ENCODE measurements at places on chromosomes 4 and X.
A peak's percentile ranks its signal among the peaks of the same experiment; 100 is the strongest.

DNA sequence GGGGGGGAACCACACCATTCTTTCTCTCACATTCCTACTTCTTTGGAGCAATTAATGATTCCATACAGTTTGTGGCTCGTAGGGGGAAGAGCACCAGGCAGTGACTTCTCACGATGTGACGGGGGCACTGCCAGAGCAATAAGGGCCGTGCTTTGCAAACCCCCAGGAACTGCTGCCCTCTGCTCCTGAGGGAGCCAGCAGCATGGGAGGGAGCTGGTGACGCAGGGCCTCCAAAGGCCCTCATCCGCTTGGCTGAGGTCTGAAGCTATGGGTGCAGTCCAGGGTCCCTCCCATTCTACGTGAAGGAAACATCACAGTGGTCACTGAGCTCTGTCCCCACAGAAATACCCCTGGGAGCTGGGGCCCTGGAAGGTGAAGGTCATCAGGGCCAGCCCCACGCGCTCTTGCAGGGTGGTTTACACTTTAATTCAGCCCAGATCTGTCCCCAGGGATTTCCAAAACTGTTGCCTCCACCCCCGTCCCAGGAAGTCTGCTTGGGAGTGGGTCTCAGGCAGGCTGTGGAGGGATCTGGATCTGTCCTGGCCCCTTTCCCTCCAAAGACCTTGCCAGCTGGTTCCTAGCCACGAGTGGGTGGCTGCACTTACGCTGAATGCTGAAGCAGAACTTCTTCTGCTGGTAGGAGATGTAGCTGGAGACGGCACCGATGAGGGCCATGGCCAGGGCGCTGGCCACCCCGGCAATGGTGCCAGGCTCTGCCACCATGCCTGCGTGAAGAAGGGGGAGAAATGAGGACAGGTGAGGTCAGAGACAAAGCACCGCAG lies 82.6 kb downstream of the MTMR1 start:
- DNase-seq = no peak

DNA sequence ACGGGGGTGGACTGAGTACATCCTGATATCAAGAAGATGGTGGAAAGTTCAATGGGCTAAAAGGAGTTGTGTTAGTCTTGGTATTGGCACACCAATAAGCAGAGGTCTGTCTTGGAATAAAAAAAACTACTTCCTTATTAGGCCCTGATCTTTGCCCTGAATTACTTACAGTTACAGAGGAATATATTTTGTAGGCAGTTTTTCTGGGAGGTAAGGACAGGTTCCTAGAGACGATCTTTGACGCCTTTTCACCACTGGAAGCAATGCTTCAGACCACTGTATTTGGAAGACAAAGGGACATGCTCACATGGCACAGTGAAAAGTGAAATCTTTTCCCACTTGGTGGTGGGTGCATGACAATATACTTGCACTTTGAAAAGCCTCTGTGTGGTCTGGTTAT lies 618 bp upstream of the XK start:
- no peak for DNase-seq

DNA sequence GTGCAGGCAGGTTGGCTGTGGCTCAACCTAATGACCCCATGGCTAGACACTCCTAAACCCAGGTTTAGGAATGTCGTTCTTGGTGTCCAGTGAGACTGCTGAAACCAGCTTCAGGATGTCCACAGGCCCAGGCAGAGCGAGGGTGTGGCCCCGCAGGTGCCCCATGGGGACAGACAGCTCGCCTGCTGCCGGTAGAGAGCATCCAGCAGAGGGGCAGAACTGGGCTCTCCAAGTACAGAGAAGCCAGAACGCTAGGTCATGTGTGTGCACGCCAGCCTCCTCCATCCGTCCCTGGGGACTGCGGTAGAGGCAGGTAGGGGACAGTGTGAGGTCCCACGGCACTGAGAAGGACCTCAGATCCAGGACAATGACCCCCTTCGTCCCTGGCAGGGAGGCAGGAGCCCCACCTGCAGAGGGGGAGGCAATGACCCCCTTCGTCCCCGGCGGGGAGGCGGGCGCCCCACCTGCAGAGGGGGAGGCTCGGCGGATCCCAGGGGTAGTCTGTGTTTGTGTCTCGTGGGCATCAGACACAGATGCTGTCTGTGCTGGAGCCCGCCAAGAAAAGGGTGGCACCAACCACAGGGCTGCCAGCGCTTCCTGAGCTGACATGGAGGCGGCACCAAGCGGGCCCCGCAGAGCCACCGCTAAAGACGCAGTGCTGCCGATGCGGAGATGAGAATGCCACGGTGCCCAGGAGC lies 118.4 kb downstream of the FAM53A start:
- DNase-seq = no peak

- DNase-seq = no peak
These were observed 23.0 kb downstream of the GRXCR1 start for GRCh38 chr4:42915484-42915883.

- peak; percentile 33 for DNase-seq
These were observed 662 bp downstream of the SLAIN2 start for GRCh38 chr4:48341776-48342605.

- no peak for DNase-seq
These were observed 28.7 kb downstream of the INPP4B start for GRCh38 chr4:142817442-142817841.

- no peak for DNase-seq
These were observed 12.3 kb downstream of the RPL9 start for GRCh38 chr4:39446483-39446841.

DNA sequence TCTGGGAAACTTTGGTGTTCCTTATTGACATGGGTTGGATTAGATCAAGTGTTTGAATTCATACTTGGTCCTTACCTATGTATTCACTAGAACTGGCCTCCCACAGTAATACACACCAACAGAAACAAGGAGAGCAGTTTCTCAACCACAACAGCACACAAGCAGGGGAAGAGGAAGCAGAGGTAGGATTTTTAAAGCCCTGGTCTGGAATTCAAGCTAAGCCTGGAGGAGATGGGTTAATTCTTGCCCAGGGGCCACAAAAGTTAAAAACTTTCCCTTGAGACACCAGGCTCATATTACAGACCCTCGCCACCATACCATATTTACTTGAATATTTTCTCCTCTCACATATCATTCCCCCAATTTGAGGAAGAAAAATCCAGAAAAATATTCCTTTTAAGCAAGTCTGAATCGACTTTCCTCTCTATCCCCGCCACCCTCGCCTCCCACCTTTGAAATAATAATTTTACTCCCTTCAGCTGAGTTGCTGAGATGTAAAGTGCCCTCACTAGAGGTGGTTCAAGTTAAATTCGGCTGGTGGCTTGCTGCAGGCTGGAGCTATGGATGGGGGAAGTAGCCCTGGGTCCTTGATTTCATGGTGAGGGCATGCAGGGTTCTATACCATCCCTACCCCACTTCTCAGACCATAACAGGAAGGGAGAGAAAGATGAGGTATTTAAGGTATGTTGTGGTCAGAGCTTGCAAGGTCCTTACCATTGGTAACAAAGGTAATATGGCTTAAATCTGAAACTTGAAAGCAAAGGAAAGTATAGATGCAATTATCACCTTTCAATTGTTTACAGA lies 440.2 kb downstream of the INPP4B start:
- DNase-seq = no peak

GRCh38 chr4:149145803-149146202 lies 669.8 kb downstream of the IQCM start:
- DNase-seq = no peak

- no peak for DNase-seq
These were observed 604.6 kb upstream of the GRIA3 start for GRCh38 chrX:122579526-122579925.

GRCh38 chr4:110183643-110184042 lies 14.8 kb downstream of the ELOVL6 start:
- no peak for DNase-seq

GRCh38 chrX:136572030-136572429 lies 40.0 kb downstream of the VGLL1 start:
- DNase-seq = peak; percentile 10

DNA sequence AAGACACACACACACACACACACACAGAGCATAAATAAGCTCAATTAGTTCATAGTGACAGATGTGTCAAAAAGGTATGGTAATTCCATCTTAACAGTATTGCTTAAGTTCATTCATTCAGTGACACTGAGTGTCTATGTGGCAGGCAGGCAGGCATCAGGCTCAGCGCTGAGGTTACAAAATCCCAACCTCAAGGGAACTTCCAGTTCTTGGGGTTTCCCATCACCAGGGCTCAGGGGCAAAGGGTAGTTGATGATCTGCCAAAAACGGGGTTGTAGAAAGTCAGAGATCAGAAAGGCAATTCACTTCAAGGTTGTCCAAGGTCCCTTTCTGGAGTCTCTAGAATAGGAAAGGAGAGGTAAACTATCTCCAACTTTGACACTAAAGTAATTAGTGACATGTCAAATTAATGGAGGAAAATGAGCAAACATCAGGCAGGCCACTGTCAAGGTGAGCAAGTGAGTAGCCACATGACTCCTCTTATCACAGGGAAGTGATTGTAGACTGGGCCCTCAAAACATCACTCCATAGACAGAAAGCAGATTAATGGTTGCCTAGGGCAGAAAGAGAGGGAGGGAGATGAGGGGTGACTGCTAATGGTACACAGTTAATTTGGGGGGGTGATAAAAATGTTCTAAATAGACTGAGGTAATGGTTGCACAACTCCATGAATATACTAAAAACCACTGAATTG lies 41.8 kb downstream of the GPC4 start:
- no peak for DNase-seq

- no peak for DNase-seq
These were observed 1286.9 kb downstream of the ADGRL3 start for GRCh38 chr4:62487016-62487415.

GRCh38 chr4:100736641-100737451 lies 219.0 kb upstream of the EMCN start:
- no peak for DNase-seq

DNA sequence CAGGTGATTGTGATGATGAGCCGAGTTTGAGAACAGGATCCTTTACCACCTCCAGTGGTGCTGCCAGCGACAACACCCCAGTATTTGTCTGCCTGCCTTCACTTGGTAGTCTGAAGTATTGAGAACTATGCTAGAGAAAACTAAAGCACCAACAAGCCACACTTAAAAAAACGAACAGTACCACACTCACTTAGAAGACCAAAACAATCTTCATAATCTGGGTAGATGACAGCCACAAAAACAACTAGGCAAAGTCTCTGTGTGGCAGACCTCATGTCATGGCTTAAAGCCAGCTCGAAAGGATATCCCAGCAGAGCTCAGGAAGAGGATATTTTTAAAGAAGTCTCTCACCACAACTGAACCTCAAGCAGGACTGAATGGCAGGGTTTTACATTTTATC lies 236.0 kb downstream of the GPC3 start:
- DNase-seq = no peak

- DNase-seq = peak; percentile 49
These were observed 93.9 kb downstream of the NSUN7 start for GRCh38 chr4:40843696-40844095.

- DNase-seq = no peak
These were observed 1.3 kb upstream of the TIGD2 start for GRCh38 chr4:89109841-89110540.

DNA sequence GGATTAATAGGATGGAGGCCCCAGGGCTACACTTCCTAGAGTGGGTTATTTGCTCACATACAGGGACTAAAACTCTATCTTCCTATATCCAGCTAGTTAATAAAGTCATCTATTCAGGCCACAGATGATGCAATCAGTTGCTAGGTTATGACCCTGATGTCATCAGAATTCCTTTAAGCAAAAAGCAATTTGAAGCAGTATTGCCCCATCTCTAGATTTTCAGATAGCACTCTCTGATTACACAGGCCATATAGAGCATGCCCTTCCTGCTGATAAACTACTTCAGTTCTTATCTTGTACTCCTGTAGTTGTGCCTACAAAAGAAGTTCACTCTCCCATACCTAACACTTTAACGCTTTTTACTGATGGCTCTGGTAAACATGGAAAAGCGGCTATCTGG lies 84.8 kb downstream of the TMEM144 start:
- no peak for DNase-seq

- no peak for DNase-seq
These were observed 181.1 kb upstream of the SMIM31 start for GRCh38 chr4:164572877-164573279.

DNA sequence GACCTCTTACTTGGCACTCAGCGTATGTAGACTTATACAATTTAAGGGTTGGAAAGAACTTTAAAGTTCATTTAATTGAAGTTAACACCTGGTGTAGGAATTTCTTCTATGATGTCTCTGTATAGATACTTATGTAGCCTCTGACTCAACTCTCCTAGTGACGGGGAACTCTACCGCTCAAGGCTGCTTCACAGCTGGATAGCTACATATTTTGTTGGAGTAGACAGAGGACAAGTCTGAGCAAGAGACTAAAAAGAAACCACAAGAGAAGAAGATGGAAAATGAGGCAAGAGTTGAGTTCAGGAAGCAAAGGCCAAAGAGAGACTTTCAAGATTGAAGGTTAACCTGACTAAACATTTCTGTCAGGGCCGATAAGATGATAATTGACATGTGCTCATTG lies 52.6 kb downstream of the GPR50 start:
- no peak for DNase-seq

DNA sequence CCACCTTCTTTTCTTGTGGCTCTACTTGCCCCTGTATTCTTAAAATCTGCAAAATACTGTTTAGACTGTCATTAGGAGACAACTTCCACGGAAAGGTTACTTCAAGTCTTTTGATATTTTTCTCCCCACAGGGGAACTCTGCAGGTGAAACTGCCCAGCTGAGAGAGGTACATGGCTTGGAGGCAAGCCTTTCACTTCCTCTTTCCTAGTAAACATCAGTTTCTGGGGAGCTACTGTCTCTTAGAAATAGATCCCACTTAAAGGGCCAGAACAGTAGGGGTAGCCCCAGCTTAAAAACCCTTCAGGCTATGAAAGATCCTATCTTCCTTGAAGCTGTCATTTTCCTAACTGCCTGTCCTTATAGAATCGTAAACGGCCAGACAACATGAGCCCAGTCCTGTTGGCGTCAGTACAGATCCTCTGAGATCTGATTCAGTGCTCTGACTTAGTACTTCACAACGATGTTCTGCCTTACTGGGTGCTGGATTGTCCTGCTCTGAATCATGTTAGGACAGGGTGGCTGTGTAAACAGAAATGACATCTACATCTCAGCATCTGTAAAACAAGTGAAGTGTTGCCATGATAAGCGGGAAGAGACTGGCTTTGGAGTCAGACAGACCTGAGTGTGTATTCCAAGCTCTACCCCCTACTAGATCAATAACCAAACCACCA lies 102.1 kb downstream of the ITIH6 start:
- no peak for DNase-seq

DNA sequence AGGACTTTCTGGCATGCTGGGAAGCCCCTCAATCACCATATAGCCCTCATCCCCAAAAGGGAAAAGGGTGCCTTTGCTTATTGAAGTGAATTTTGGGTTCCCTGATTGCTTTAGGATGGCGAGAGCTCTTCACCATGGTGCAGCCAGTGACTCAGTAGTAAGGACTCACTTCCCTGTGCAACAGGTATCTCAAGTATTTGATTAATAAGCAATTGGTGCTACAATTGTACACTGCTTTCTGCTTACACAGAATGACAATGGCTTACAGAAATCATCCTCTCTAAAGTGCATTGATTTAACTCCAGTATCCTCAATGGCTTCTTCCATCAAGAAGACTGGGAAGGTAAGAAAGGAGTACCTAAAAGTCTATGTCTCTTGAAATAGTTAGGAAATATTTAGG lies 143.7 kb upstream of the SMIM10 start:
- DNase-seq = no peak

- DNase-seq = no peak
These were observed 54.4 kb upstream of the CXorf51B start for GRCh38 chrX:146755214-146755613.

GRCh38 chr4:168502861-168503260 lies 6.0 kb downstream of the PALLD start:
- DNase-seq = no peak
